ENCODE measurements at places on chromosomes 2 and 18.

GRCh38 chr2:28623582-28624405, 127.8 kb upstream of the PPP1CB start:
- DNase-seq = peak; percentile 37

- no peak for DNase-seq
Measured at GRCh38 chr2:225011585-225011984, 30.7 kb downstream of the DOCK10 start.

- DNase-seq = peak; percentile 5
Measured at GRCh38 chr18:77702686-77703085, 453.0 kb downstream of the GALR1 start.

- no peak for DNase-seq
Measured at GRCh38 chr18:57518533-57518932, 68.0 kb downstream of the FECH start.

DNA sequence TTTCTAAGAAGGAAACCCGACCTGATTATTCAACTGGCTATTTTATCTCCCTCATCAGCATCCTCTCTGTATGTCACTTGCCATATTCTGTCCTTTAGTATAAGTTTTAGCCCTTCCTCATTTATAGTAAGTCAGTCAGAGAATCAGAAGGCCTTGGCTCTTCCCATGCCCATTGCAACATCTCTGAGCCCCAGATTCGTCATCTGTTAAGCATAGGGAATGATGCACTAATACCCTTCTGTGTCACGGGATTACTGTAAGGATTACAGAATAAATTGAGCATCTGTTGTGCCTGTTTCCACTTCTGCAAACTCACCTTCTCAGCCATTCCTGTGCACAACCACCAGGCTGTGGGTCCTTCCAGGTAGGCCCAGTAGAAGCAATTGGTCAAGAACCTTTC, 258.1 kb upstream of the RAB12 start:
- no peak for DNase-seq

DNA sequence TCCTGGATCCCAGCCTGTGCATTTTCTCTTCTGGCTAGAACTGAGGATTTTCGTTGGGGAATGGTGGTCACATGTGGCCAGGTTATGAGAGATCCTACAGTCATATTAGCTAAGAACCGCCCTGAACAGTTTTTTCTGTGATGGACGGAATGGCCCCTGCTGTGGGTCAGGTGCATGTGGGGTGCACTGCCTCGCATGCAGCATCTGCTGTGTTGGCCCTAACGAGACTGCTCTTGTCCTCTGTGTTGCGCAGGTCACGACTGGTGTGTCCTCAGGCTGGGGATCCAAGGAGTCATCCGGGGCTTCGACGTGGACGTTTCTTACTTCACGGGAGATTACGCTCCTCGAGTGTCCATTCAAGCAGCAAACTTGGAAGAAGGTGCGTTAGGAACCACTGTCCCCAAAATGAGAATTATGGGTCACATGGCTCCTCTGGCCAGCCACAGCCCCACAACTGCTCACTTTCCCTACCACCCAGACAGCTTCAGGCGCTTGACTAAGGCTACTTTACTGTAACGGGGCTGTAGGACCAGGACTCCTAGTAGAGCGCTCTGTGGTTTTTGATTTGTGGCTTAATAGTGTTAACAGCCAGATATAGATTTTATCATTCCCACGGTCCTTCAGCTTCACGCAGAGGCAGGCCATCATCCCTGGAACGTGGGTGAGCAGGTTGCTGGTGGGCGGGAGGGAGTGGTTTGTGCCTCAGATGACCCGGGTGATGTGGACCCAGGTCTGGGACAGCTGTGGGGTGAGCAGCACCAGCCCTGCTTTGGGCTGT, 21.8 kb downstream of the ALLC start:
- no peak for DNase-seq

DNA sequence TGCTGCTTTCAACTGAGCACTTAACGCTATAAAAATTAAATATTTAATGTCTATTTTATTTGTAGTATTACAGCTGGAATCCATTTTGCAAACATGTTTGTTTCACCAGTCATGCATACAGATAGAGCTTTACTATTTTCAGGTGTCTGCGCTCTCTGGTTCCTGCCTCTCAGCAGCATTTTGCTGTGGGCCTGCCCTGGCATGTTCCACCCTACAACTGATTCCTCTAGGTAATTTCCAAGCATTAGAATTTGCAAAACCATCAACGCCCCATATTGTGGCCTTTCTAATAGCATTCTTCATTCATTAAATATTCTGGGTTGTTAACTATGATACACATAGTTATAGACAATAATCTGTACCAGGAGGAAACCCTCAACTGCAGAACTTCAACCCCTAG, 266.4 kb upstream of the DLGAP1 start:
- DNase-seq = no peak

GRCh38 chr18:10376731-10377130, 77.7 kb upstream of the APCDD1 start:
- no peak for DNase-seq

GRCh38 chr2:202605174-202605573, 29.6 kb upstream of the FAM117B start:
- no peak for DNase-seq

GRCh38 chr2:241776336-241777169, at the start of gene GAL3ST2:
TSS of gene GAL3ST2 (plus strand) at chr2:241776822. CDS start at chr2:241776956, 134 bp downstream.
- DNase-seq = no peak

DNA sequence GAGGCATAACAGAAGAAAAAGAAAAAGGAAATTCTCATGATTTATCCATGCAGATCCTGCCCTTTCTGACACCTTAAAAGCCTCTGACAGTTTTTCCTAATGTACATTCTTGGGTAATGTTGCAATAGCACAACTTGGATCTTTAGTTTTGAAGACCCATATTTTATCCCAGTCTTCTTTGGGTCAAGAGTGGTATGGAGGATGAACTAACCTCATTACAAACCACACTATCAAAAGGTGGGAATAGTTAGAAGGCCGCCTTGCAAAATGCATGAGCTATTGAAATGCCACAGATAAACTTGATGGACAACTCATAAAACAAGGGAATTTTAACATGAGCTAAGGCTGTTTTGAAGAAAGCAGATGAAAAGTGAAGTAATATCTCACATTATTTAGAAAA, 1479.8 kb upstream of the ACVR2A start:
- DNase-seq = no peak

Measured in CD4-positive, alpha-beta T cell treated with Interleukin-10 for 1 hour (primary cell).